ENCODE measurements at places on chromosomes 11 and 22.

GRCh38 chr22:28115426-28115825, 196.4 kb upstream of the PITPNB start:
- no peak for DNase-seq

- no peak for DNase-seq
These were observed 2.8 kb downstream of the SLC17A6 start for GRCh38 chr11:22340701-22341587.

DNA sequence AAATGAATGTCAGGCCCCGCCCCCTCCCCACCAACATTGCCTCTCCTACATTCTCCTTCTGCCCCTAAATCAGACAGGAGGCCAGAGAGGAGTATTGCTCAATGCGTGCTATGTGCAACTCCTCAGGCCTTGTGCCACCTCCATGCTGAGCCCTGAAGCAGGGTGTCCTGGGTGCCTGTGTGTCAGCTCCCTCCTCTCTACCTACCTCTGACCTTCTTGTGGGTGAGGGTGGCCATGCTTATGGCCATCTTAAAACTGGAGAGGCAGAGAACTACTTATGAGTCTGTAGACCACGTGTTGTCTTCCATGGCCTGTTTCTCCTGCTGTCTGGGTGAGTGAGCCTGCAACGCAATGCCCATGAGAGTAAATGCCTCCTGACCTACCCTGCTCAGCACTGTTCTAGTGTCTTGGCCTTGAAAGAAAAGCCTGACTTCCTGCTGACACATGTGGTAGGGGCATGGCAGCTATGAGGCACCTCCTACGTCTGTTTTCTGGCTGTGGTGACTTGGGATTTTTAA, 10.5 kb downstream of the MCAM start:
- no peak for DNase-seq

DNA sequence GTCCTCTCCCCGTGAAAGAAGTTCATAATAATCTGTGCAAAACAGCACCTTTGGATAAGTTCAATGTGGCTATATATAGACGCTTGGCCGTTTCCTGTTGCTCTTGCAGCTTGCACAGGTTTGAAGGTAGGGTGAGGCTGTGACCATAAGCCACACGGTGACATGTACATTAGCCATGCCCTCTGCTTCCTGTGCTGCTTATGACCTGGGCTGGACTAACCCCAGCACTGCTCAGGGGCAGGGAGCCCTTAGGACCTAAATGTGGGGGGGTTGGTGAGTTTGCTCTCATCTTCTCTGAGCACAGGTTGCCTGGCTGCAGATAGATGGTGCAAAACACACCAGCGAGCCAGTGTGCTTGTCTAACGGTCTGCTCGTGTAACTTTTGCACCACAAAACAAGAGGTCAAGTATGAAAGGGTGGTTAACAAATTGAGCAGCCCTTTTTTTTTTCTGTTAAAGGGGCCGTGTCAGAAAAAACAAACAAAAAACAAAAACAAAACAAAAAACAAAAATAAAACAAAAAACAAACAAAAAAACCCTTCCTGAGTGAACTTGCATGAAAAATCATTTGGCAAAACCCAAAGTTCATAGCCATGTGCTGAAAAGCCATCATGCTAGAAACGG, 37.3 kb downstream of the FLI1 start:
- DNase-seq: no peak

All from stimulated activated CD4-positive, alpha-beta T cell treated with anti-CD3 and anti-CD28 coated beads, Interleukin-12 subunit alpha, Interleukin-12 subunit beta, amount 100 ng/mL, for 24 hours (primary cell).